ENCODE measurements at places on chromosomes 12 and 14.

DNA sequence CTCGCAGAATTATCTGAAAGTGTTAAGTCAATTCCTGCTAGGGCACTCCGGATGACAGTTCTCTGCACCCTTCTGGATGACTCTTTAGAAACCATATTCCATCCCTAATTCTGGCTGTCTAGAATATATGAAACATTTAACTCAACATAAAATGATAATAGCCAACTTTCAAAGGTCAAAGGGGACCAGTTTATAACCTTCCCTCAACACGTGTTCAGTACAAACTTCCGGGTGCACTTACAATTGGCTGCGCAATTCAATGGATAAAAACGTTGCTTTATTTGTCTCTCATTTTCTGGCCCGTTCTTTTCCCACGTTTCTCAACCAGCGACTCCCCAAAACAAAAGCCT lies 1.3 kb downstream of the SBNO1 start:
- DNase-seq: no peak

GRCh38 chr12:102197789-102198188 lies at the start of gene PMCH:
Gene PMCH (minus strand): TSS chr12:102197833. CDS start chr12:102197770, 63 bp downstream.
- DNase-seq: no peak

- no peak for DNase-seq
Measured at GRCh38 chr12:57027805-57028153, 11.4 kb upstream of the TAC3 start.

- DNase-seq: no peak
Measured at GRCh38 chr14:103194256-103195045, 71.2 kb downstream of the TNFAIP2 start.

DNA sequence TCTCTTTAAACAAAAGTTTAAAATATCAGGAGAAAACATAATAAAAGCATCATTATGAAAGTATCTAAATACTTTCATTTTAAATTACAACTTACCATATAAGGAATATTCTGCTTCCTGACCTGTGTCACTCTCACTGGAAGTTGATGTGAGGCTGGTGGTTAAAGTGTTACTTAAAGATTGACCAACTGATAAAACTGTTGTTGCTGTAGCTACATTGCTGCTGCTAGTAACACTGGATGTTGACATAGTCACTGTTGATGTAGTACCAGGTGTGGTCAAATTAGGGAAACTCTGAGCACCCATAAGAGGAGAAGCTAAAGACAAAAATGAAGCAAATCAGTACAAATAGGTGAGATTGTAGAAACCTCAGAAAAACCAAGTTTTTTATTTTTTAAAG lies 79.9 kb downstream of the HECTD1 start:
- no peak for DNase-seq

- no peak for DNase-seq
Measured at GRCh38 chr12:43540470-43540869, 11.5 kb downstream of the ADAMTS20 start.

DNA sequence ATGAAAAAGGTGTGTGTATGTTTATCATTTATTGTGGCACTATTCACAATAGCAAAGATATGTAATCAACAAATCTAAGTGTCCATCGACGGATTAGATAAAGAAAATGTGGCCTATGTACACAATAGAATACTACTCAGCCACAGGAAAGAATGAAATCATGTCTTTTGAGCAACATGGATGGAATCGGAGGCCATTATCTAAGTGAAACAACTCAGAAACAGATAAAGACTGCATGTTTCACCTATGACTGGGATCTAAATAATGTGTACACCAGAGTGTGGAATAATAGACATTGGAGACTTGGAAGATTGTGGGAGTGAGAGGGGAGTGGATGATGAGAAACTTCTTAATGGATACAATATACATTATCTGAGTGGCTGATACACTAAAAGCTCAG lies 44.0 kb downstream of the CCER1 start:
- no peak for DNase-seq

- no peak for DNase-seq
Measured at GRCh38 chr14:51862176-51862796, 1.9 kb downstream of the GNG2 start.

DNA sequence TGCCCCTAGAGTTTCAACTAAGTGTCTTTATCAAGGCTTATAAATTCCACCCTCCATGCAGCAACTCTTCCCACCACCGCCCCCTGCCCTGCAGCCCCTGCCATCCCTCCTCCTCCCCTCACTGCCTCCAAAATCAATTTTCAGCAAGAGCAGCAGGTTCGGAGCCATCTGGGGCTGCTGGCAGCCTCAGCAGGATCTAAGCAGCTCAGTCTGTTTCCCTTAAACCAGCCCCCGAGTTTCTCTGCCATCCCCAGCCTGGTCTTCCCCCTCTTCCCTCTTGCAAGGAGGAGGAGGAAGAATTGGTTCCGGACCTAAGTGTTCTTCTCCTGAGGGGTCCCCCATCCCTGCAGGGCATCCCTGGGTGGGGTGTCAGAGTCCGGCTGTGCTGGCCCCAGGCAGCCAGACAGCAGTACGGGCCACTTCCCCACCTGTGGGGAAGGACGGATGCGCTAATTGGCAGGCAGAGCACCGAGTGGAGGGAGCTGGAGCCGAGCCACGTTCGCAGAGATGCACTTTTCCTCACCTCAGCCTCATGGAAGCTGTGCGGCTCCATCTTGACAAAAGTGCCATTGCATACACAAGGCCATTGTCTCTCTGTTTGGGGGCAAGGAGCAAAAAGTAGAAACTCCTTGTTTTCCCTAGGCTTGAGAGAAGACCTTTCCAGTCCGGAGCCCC lies 189.3 kb downstream of the KCNA5 start:
- no peak for DNase-seq

All from ascending aorta (tissue), 2 donors.